Epithelial cell of prostate (primary cell): ENCODE measurements at places on chromosomes 1 and 21.

DNA sequence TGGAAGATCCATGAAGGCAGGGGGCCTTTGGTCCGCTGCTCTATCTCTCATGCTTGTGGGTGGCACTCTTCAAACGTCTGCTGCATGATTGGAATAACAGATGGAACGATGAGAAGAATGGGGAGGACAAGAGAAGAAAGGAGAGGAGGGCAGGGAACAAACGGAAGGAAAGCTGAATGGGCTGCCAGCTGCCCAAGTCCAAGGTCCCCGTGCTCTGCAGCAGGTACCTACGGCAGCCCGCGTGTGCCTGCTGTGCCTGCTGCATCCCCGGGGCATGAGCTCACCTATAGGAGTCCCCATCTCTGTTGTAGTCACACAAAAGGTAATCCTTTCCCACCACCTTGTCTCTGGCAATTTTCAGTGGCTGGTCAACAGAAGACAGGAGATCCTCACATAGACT, 73.1 kb downstream of the SLC66A1 start:
- no peak for DNase-seq

DNA sequence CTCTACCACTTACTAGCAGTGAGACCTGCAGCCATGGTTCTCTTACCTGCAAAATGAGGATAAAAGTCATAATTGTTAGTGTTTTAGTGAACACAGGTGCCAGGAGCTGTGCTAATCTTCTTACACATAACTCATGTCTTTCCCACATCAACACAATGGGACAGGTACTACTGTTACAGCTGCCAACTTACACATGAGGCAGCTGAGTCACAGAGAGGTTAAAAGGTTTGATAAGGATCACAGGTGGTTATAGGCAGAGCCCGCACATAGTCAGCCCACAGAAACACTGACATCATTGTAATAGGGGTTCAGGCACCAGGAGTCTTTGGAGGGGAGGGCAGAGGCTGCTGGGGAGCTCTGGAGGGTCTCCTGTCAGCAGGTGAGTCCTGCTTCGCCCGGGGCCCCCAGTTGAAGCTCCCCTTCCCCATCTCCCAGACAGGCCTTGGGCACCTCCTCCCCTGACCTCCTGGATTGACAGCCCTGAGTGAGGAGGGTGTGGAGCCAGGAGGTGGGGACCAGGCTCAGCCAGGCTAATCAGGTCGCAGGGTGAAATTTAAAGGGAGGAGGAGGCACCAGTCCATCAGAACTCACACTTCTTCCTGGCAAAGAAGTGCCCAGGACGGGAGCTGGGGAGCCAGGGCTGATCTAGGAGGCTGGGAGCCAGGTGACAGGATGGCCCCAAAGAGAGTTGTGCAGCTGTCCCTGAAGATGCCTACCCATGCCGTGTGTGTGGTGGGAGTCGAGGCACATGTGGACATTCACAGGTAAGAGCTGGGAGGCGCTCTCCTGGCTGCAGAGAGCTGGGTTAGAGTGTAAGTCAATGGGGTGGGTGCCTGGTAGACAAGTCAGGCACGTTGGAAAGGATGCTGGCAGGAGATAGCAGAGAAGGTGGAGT, at the start of gene PADI1:
Gene PADI1, plus strand, starts transcription at position 583 of the 895 bp plus-strand sequence. Its CDS starts 90 bp downstream, at position 673.
- peak; percentile 59 for DNase-seq

- DNase-seq = no peak
Measured at GRCh38 chr1:173295995-173296394, 88.9 kb upstream of the TNFSF4 start.

GRCh38 chr1:92476071-92476631, 10.6 kb downstream of the GFI1 start:
- no peak for DNase-seq

- no peak for DNase-seq
Measured at GRCh38 chr21:9837946-9838737, 683.2 kb upstream of the TPTE start.
